ENCODE measurements at places on chromosomes 11 and 22.
A peak's percentile ranks its signal among the peaks of the same experiment; 100 is the strongest.

GRCh38 chr11:63567044-63567840 lies 4.1 kb upstream of the PLAAT2 start:
- H3K27ac ChIP-seq = peak overlapping the region; percentile 90
- H3K4me3 ChIP-seq = peak overlapping the region; percentile 57
- H3K4me1 ChIP-seq = peaks cover 51% of the 10 kb centered on the region
- ATAC-seq = peak; percentile 97

DNA sequence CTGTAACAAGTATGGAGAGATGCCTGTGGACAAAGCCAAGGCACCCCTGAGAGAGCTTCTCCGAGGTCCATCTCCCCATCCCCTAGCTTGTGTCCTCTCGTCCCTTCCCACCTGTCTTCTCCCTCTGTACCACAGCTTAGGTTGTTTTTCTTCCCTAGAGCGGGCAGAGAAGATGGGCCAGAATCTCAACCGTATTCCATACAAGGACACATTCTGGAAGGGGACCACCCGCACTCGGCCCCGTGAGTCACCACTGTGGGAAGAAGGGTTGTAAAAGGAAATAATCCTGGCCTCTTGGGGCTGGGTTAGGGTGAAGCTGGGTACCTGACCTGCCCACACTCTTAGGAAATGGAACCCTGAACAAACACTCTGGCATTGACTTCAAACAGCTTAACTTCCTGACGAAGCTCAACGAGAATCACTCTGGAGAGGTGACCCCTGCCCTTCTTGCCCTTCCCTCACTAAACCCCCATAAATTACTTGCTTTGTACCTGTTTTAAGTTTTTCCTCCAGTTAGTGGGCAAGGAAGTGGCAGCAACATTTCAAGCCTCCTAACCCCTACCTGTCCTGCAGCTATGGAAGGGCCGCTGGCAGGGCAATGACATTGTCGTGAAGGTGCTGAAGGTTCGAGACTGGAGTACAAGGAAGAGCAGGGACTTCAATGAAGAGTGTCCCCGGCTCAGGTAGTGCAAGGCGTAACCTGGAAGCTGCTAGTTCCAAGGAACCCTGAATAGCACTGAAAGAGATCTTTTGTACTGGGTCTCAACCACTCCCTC lies 3.1 kb downstream of the TAF10 start:
- H3K36me3 ChIP-seq = peaks cover 42% of the 10 kb centered on the region
- no peaks in the 10 kb centered on the region for H3K27me3 ChIP-seq
- ATAC-seq = no peak
- H3K4me3 ChIP-seq = no peak overlapping the region
- H3K27ac ChIP-seq = no peak overlapping the region

- H3K4me1 ChIP-seq = peaks cover 75% of the 10 kb centered on the region
- H3K4me3 ChIP-seq = no peak overlapping the region
- H3K27me3 ChIP-seq = no peaks in the 10 kb centered on the region
- no peak for ATAC-seq
- peak overlapping the region; percentile 87 for H3K27ac ChIP-seq
- H3K36me3 ChIP-seq = peaks cover 76% of the 10 kb centered on the region
These were observed 9.4 kb downstream of the SIDT2 start for GRCh38 chr11:117187799-117188481.

GRCh38 chr11:119450590-119451326 lies 27.8 kb upstream of the THY1 start:
- H3K27me3 ChIP-seq = peaks cover 88% of the 10 kb centered on the region
- H3K4me1 ChIP-seq = no peaks in the 10 kb centered on the region
- no peak overlapping the region for H3K4me3 ChIP-seq
- H3K36me3 ChIP-seq = no peaks in the 10 kb centered on the region

DNA sequence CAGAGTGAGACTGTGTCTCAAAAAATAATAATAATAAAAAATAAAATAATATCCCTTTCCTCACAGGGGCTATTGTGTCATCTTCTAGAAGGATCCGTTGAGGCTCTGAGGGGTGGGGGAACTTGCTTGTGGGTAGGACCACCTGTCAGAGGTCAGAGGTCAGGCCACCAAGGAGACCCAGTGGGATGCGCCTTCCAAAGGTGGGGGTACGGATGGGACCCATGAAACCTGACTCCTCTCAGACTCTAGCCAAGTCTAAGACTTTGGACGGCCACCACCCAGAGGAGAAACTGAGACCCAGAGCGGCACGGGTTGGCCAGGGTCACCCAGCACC lies 367 bp upstream of the MMP11 start:
- H3K36me3 ChIP-seq = no peaks in the 10 kb centered on the region
- no peaks in the 10 kb centered on the region for H3K27me3 ChIP-seq
- H3K4me3 ChIP-seq = peak overlapping the region; percentile 72

DNA sequence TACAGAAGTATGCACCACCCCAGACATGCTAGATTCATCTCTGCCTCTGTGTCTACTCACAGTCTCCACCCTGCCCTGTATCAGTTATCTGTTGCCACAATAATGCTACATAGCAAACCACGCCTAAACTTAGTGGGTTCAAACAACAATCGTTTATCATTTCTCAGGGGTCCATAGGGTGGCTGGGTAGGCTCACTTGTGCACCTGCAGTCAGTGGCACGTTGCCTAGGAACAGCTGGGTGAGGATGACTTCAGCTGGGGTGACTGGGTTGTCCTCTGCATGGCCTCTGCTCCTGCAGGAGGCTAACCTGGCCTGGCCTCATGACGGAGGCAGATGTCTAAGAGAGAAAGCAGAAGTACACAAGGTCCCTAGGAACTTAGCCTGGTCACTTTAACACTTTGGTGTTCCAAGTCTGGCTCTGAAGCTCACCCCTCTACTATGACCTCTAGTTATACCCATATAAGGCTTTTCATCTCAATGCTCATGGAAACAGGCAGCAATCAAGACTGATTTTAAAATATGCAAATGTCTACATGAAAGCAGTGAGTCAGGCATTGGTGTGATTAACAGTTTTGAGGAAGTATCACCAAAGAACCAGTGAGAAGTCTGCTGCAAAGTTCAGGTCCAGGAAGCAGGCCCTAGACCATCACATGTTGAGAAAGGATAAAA lies 10.7 kb downstream of the OLFML1 start:
- ATAC-seq = peak; percentile 94
- peaks cover 62% of the 10 kb centered on the region for H3K4me1 ChIP-seq
- H3K27ac ChIP-seq = peak overlapping the region; percentile 92
- H3K27me3 ChIP-seq = no peaks in the 10 kb centered on the region
- peak overlapping the region; percentile 14 for H3K4me3 ChIP-seq

DNA sequence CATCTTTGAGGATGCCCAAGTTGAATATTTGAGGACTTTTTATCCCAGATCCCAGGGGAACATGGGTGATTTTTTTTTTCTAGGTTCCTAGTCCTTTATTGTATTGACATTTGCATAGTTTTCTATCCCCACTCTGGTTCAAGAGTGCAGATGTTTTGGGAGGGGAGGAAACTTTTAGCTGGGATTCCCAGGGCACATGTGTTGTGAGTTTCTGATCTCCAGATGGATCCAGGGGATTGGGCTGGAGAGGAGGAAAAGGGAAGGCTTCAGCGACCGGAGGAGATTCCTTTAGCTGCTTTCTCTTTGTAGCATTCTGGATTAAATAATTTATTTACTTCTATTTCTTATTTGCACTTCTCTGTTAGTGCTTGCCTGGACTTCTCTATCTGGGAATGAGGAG lies 14.7 kb upstream of the SORL1-AS1 start:
- peak overlapping the region; percentile 18 for H3K4me3 ChIP-seq
- peak overlapping the region; percentile 44 for H3K27ac ChIP-seq
- no peak for ATAC-seq
- H3K4me1 ChIP-seq = peaks cover 73% of the 10 kb centered on the region

GRCh38 chr11:114302663-114303062 lies 6.5 kb downstream of the NNMT start:
- no peak overlapping the region for H3K4me3 ChIP-seq
- H3K36me3 ChIP-seq = no peaks in the 10 kb centered on the region
- H3K27me3 ChIP-seq = peaks cover 31% of the 10 kb centered on the region
- H3K4me1 ChIP-seq = no peaks in the 10 kb centered on the region
- H3K27ac ChIP-seq = no peak overlapping the region

DNA sequence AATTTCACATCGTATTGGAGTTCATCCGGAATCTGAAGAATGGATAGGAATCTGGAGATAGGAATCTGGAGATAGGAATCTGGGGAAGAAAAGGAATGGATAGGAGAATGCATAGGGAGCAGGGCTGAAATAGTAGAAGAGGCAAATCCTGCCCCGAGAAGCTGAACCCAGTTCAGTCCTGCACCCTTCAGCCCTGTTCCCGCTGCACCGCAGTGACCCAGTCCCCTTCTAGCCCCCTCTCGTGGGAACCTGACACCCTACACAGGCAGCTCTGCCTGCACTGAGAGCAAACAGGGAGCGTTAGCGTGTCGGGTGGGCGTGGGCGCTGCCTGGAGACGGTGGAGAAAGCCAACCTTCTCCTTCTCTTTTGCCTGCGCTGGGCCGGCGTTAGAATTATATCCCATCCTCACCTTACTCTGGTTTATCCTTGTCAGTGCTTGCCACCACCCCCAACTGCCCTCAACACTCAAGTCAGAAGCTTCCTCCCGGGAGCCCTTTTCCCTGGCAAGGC lies 1.0 kb upstream of the CCKBR start:
- no peaks in the 10 kb centered on the region for H3K4me1 ChIP-seq
- H3K36me3 ChIP-seq = no peaks in the 10 kb centered on the region
- no peak for ATAC-seq
- H3K4me3 ChIP-seq = peak overlapping the region; percentile 56
- H3K27ac ChIP-seq = no peak overlapping the region

DNA sequence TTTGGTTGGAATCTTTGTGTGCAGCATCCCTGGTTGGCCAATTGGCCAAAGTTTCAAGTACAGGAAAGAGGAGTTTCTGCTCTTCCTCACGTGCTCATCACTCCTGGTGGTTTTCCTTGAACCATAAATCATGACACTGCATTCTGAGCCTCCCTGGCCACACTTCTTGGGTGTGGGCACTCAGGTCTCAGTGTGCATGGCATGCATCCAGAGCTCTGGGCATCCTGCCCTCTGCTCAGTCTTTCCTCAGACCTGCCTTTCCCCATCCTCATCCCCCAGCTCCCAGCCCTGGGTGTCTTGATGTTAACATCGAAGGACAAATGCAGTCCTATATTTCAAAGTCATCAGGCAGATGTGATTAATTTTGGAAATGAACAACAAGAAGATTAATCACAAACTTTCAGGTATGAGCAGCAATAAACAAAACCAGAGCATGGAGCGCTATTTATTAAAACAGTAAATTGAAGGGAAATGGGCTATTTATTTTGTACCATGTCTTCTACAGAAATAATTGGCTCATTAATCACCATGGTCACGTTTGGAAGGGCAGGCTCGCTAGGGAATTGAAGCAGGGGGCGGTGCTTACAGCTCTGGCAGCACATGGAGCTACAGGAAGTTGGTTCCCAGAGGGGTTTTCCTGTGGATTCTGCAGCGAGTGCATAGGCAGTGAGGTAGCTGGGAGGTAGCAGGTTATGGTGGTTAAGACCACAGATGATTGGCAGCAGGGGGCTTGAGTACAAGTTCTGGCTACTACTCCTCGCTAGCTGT lies 89.6 kb downstream of the CSNK2A3 start:
- H3K4me1 ChIP-seq = peaks cover 69% of the 10 kb centered on the region
- no peak overlapping the region for H3K27ac ChIP-seq

- H3K4me1 ChIP-seq = no peaks in the 10 kb centered on the region
- no peaks in the 10 kb centered on the region for H3K36me3 ChIP-seq
- ATAC-seq = no peak
- H3K4me3 ChIP-seq = no peak overlapping the region
These were observed 61.0 kb downstream of the KIRREL3 start for GRCh38 chr11:126939552-126939951.

DNA sequence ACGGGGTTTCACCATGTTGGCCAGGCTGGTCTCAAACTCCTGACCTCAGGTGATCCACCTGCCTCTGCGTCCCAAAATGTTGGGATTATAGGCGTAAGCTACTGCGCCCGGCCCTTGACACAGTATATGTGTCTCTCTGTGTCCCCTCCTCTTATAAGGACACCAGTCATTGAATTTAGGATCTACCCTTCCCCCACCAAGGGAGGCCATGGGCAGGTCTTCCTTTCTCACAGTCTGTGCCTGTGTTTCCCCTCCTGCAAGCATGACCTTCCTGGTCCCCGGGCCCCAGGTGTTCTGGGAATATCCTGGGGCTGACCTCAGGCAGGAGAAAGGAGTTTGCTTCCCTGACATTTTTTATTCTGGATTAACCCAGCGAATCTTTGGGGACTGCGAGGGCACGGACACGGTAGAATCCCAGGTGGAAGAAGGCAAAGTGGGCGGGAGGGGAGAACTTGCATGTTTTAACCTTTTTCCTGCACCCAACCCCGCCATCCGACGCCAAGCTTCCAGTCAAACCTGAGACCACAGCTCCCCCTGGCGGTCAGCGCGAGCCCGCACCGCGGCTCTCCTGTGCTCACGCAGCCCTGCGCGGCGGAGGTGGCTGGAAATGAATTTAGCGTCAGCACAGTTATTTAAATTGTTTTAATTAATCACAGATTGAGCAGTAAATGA lies 42.1 kb upstream of the ISX start:
- peaks cover 7% of the 10 kb centered on the region for H3K4me1 ChIP-seq
- no peaks in the 10 kb centered on the region for H3K36me3 ChIP-seq
- no peak overlapping the region for H3K4me3 ChIP-seq
- H3K27me3 ChIP-seq = peaks cover 48% of the 10 kb centered on the region

GRCh38 chr22:24517446-24517845 lies 22.3 kb downstream of the UPB1 start:
- peaks cover 68% of the 10 kb centered on the region for H3K4me1 ChIP-seq
- ATAC-seq = no peak
- peaks cover 22% of the 10 kb centered on the region for H3K27me3 ChIP-seq
- H3K36me3 ChIP-seq = no peaks in the 10 kb centered on the region
- H3K27ac ChIP-seq = peak overlapping the region; percentile 24

DNA sequence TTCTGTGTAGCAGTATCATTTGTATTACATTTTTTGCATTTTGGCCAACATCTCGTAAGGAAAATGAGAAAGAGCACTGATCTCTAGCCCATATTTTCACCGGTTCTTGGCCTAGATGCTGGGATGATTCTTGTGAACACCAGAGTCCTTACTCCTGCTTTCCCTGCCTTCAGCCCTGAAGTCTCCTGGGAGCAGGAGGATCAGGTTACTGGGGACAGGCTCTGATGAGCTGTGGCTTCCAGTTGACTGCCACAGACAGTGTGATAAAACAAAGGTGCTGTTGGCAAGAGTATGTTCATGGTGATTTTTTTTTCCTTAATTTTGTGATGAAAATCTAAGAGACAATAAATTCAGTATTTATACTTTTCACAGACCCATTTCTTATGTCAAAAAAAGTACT lies 34.2 kb upstream of the ADSL start:
- H3K27me3 ChIP-seq = no peaks in the 10 kb centered on the region
- peaks cover 69% of the 10 kb centered on the region for H3K36me3 ChIP-seq
- peak overlapping the region; percentile 60 for H3K27ac ChIP-seq
- no peak overlapping the region for H3K4me3 ChIP-seq

- H3K4me3 ChIP-seq = no peak overlapping the region
- no peaks in the 10 kb centered on the region for H3K27me3 ChIP-seq
- no peaks in the 10 kb centered on the region for H3K36me3 ChIP-seq
- H3K4me1 ChIP-seq = no peaks in the 10 kb centered on the region
These were observed 966.5 kb downstream of the NTM start for GRCh38 chr11:132336781-132337535.

DNA sequence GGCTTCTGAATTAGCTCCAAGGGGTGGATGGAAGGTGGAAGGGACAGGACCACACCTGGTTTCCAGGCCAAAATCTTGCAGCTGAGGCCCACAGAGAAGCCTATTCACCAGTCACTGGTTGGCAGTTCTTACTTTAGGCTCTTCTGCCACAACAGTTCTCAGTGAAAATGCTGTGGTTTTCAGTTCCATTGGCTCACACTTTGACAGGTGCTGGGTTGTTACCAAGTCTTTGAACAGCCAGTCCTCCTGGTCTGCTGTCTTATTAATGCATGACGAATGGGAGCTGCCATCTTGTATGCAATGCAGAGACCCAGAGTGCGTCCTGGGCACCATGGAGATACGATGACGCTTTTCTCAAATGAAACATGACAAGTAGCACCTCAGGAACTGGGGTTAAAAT lies 232.0 kb upstream of the ZBED5 start:
- H3K4me3 ChIP-seq = no peak overlapping the region
- H3K36me3 ChIP-seq = no peaks in the 10 kb centered on the region
- no peaks in the 10 kb centered on the region for H3K4me1 ChIP-seq
- no peak overlapping the region for H3K27ac ChIP-seq
- H3K27me3 ChIP-seq = peaks cover 17% of the 10 kb centered on the region
